Hair follicle dermal papilla cell (primary cell): ENCODE measurements at places on chromosomes 5 and 9. TPM values are rescaled to one million over a fixed set of nuclear protein-coding genes. Genes with fewer than 3 reads are reported as not detected.

The EGFL7 gene
- 4.5 and 8.1 TPM in 2 replicates for total RNA-seq

The FOXI1 gene
- not detected in 2 replicates for total RNA-seq

The STK32A gene
- 3.5 and 6.3 TPM in 2 replicates for total RNA-seq

The MEIKIN gene
- not detected in 2 replicates for total RNA-seq

The SPAG8 gene
- 0.49 and 2.1 TPM in 2 replicates for total RNA-seq

The GAS1 gene
- total RNA-seq, result 980 and 1,261 TPM in 2 replicates

The LRRC70 gene
- 1.2 and 1.5 TPM in 2 replicates for total RNA-seq

The ZNF354C gene
- total RNA-seq, result 8.5 and 9.4 TPM in 2 replicates

The ZBED3 gene
- 1.7 and 3.1 TPM in 2 replicates for total RNA-seq
